Hepatocyte (in vitro differentiated cells): ENCODE measurements at places on chromosomes 1 and 21.
A peak's percentile ranks its signal among the peaks of the same experiment; 100 is the strongest.

GRCh38 chr1:43548285-43549271, 17.9 kb downstream of the PTPRF start:
- peak; percentile 85 for DNase-seq

GRCh38 chr1:11487196-11487751, 8.3 kb downstream of the DISP3 start:
- DNase-seq = no peak

DNA sequence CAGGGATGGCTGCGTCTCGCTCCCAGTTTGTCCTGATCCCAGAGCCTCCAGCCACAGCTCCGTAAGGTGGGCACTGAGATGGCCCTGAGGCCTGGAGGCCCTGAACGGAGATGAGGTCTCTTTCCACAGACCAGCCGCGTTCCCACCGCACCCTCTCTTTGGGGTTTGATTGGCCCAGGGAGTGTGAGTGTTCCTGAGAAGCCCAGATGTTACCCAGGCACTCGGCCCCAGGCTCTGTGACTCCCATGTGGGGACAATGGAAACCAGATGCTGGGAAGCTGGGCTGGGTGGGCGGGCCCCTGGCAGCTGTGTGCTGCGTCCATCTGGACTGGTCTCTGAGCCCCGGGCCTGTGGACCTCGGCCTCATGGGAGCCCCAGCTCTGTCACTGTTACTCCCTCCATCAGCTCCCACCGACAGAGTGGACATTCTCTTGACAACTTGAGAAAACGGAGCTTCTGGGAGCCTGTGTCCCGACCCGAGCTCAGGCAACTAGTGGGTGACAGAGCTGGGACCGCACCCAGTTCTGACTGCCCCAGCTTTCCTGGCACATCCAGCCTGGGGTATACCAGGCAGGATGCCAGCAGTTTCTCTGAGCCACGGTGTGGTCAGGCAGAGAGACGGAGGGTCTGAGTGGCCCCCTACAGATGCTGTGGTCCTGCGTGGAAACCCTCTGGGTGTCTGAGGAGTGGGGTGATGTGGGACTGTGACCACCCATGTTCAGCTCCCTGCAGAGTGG, 9.8 kb upstream of the COL6A1 start:
- peak; percentile 67 for DNase-seq

DNA sequence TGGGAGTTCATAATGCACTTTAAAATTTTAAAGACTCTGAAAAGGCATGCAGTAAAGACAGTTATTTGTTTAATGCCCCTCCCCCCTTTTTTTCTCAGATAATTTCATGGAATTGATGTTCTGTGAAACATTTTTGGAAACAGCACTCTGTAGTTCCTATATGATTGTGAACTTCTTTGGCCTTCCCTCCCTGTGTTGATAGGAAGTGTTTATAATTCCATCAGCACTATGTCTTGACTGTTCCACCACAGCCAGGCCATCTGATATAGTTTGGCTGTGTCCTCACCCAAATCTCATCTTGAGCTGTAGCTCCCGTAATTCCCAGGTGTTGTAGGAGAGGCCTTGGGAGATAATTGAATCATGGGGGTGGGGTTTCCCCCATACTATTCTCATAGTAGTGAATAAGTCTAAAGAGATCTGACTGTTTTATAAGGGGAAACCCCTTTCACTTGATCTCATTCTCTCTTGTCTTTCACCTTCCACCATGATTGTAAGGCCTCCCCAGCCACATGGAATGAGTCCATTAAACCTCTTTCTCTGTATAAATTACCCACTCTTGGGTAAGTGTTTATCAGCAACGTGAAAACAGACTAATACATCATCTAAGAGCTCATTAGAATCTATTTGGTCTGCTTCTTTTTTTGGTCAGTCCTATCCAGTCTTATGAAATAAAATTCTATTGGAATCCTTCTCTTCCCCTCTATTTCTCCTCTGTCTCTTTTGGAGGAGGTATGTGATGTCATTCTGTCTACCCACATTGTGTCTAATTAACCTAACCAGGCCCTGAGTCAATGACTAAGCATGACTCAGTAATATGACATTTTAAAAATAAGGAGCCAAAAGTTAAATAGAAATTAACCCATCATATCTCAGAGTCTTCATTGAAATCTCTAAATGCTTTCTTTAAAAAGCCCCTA, 8.9 kb downstream of the CCDC185 start:
- DNase-seq = no peak

GRCh38 chr1:174039027-174039426, 16.9 kb upstream of the RC3H1 start:
- DNase-seq = no peak

DNA sequence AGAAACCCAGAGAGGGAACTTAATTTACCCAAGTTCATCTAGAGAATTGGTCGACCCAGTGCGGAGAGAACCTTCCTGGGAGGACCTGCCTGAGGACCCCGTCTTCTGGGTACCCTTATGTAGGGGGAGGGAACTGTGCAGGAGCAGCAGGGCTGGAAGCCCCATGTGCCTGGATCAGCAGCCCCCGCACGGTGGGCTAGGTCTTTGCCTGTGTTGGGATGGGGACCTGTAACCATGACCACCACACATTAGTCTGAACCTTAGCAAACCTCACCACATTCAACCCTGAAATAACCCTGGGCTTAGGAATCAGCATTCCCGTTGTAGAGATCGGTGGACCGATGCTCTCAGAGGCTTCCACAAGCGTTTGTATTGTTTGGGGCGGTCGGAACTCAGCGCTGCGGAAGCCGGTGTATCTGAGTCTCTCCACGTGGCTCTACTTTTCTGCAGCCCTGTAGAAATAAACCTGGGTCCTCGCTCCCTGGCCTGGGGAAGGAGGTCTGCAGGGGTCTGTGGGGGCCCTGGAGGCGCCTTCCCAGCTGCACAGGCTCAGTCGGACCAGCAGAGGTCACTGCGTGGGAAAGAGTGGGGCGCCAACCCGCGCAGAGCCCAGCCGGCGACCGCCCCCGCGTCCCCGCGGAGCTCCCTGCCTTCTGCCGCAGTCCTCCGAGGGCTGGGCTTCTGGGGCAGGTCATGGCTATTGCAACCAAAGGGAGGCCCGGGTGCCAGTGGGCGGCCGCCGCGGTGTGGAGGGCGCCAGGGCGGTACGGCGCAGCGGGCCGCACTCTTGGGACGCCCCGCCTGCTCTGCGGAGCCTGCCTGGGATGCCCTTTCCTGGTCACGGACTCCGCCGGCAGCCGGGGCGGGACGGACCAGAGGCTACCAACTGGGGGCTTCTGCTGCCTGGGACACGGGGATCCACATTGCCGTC, 36.2 kb upstream of the KCNA10 start:
- DNase-seq = peak; percentile 63

GRCh38 chr1:167681451-167682098, 40.2 kb upstream of the MPZL1 start:
- no peak for DNase-seq

DNA sequence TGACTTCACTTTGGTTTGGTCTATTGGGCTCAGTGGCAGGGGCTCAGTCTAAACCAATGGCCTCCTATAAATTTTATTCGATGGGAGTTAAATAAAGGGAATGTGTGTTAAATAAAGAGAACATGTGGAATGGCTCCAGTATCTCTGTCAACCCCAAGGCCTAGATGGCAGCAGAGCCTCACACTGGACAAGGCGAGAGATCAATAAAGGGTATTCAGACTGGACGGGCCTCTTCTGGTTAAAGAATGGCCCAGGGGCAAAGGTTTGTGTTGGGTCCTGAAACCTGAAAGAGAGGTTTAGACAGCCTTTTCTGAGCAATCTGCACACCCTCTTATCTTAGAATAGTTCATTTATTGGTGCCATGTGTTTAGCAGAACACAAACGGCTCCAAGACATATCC, 34.7 kb downstream of the SH3BP5L start:
- no peak for DNase-seq

DNA sequence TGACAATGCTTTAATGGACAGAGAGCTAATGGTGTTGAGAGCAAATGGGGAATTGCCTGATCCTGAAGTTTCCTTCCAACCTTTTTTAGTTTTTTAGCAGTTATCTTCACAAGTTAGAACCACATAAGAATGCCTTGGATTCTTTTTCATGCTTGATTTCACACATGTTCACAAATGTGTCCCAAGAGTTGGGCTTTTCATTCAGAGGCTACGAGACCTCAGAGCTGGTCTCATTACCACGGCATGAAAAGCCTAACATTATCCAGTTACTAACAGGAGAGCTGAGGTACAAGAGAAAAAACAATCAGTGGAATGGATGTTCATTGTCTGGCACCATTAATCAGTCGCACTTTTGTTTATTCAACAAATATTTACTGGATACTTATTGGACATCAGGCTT, 340.6 kb downstream of the ZNF326 start:
- DNase-seq = no peak

GRCh38 chr1:23699280-23700179, 7.9 kb downstream of the RPL11 start:
- no peak for DNase-seq

- DNase-seq = no peak
These were observed 37.9 kb upstream of the IFFO2 start for GRCh38 chr1:18994381-18994780.

GRCh38 chr1:107963601-107964335, 1.2 kb downstream of the VAV3 start:
- DNase-seq = peak; percentile 28

GRCh38 chr1:155250246-155250632, 5.0 kb downstream of the ENTREP3 start:
- no peak for DNase-seq

DNA sequence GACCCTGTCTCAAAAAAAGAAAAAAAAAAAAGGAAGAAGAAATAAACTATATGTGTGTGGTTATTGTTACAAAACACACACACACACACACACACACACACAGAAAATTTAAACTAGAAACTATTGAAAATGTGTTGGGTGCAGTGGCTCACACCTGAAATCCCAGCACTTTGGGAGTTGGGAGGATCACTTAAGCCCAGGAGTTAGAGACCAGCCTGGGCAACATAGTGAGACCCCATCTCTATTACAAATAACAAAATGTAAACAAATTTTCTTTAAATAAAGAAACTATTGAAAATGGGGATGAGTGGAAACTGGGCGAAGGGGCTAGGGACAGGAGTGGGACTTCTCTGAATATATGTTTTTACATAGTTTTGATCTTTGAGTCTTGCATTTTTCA, 23.0 kb downstream of the KIAA2013 start:
- DNase-seq = no peak

DNA sequence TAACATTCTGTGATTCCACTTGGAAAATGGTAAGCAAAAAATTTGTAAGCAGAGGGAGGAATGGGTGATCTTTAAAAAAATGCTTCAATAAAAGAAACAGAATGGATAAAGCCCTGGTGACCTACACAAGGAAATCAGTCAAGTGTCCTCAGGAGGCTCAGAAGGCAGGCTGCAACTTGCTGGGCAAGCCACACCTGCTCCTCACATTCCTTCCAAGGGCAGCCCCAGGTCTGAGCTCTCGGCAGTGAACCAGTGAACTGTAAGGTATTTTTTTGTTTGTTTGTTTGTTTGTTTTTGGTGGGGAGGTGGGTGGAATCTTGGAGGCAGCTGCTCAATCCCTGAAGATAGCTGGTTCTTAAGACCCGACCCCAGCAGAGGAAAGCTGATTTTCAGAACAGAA, 4.4 kb downstream of the TACSTD2 start:
- DNase-seq = no peak

GRCh38 chr1:145695821-145696629, 11.1 kb downstream of the PDZK1 start:
- no peak for DNase-seq

- DNase-seq = no peak
These were observed 7.4 kb downstream of the SLC16A4 start for GRCh38 chr1:110383251-110383990.

DNA sequence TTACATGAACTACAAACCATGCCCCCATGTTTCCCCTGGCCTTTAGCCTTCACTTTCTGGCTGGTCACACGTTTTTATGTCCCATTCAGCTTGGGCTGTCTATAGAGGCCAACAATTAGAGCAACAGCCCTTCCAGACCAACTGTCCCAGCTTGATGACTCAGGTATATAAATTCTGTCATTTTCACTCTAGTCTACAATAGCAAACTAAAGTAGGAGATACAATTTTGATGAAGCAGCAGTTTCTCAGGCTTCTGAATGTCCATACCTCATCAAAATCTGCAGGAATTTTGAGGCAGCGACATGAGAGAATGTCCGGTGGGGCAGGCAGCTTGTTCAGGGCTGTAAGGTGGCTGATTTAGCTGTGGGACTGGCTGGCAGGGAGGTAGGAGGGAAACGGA, 45.6 kb upstream of the VAV3 start:
- no peak for DNase-seq

DNA sequence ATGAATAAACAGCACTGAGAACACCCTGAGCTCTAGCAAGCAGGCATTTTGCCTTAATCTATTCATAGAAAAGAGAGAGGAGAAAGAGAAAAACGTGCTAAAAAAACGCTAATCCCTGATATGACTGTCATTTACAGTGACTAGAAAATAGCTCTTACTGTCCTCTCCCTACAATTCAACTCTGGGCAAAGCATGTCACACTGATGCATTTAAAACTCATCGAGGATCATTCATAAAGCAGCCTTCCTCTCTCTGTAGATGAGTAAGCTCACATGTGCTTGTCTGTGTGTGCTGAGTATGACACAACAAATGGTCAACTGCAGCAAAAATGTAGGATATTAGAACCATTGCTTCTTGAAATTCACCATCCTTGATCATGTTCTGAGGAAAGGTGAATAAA, 109.0 kb downstream of the SGIP1 start:
- no peak for DNase-seq

GRCh38 chr1:110436635-110437034, 14.3 kb upstream of the PROK1 start:
- DNase-seq = peak; percentile 59

- no peak for DNase-seq
These were observed 1.5 kb downstream of the GPX7 start for GRCh38 chr1:52603630-52604029.

- peak; percentile 37 for DNase-seq
These were observed 72.2 kb upstream of the DPT start for GRCh38 chr1:168801032-168801745.

- DNase-seq = no peak
These were observed 149.5 kb upstream of the B3GALT2 start for GRCh38 chr1:193335806-193336428.

GRCh38 chr1:202589190-202589930, 120.9 kb downstream of the SYT2 start:
- DNase-seq = peak; percentile 88

DNA sequence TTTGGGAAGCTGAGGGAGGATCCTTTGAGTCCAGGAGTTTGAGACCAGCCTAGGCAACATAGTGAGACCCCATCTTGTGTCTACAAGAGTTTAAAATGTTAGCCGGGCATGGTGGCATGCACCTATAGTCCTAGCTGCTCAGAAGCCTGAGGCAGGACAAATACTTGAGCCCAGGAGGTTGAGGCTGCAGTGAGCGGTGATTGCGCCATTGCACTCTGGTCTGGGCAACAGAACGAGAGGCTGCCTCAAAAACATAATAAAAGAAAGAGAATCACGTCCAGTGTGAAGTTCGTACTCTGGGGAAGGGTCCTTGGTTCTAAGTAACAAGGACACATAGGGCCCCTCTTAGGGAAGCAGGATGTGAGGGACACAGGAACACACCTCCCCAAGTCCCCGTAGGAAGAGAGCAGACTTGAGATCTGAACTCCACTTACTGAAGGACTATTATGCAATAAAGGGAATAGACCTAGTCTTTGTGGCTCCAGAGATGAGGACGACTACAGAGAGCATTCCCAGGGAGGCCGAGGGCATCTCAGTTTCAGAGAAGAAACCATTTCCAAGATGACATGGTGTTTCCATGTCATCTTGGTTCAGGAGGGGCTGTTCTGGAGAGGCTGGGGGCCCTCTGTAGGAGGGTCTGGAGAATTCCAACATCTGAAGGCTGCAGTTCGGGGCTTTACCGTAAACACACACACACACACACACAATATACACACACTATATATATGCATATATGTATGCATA, 10.8 kb upstream of the ENO1 start:
- no peak for DNase-seq

- peak; percentile 35 for DNase-seq
These were observed 45.8 kb upstream of the DMRTB1 start for GRCh38 chr1:53413175-53414001.

- DNase-seq = no peak
These were observed 191.7 kb downstream of the DISC1 start for GRCh38 chr1:231818337-231818736.
